ENCODE measurements at places on chromosomes 3 and 15.

DNA sequence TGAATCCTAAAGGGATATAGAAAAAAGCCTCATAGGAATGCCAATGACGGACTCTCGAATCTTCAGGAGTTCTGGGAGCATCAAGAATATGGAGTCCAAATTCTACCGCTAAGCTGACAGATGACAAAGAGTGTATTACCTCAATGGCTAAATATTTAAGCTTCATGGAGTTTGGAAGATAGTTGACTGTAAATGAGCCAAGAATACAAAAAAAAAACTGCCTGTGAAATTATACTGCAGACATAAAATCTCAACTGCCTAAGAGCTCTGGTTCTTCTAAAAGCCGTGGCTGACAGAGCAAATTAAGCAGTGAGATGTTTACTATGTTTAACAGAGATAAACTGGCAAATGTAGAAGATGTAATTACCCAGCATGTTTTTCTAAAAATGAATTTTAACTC is 140.0 kb downstream of the GADL1 start:
- no peak for DNase-seq

- DNase-seq: no peak
Observed at GRCh38 chr3:189316296-189317019, 144.7 kb downstream of the TPRG1 start.

DNA sequence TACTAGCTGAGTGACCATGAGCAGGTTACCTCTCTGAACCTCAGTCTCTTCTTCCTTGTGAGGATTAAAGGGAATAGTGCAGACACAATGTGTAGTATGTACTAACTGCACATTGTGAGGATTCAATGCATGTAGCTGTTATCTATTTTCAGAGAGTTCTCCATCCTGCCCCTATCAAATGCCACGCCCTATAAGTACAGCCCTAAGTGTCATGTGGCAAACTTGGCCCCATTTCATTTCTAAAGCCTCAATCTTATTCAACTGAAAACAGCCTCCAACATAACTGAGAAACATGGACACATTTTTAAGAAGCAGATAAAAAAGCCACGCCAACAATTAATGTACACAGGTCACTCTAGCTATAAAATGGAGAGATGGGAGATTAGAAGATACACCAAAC is 220.0 kb downstream of the TBL1XR1 start:
- no peak for DNase-seq

- no peak for DNase-seq
Observed at GRCh38 chr3:97932387-97932801, 39.8 kb downstream of the RIOX2 start.

GRCh38 chr3:140953028-140953960 is 11.7 kb downstream of the SLC25A36 start:
- DNase-seq: no peak

DNA sequence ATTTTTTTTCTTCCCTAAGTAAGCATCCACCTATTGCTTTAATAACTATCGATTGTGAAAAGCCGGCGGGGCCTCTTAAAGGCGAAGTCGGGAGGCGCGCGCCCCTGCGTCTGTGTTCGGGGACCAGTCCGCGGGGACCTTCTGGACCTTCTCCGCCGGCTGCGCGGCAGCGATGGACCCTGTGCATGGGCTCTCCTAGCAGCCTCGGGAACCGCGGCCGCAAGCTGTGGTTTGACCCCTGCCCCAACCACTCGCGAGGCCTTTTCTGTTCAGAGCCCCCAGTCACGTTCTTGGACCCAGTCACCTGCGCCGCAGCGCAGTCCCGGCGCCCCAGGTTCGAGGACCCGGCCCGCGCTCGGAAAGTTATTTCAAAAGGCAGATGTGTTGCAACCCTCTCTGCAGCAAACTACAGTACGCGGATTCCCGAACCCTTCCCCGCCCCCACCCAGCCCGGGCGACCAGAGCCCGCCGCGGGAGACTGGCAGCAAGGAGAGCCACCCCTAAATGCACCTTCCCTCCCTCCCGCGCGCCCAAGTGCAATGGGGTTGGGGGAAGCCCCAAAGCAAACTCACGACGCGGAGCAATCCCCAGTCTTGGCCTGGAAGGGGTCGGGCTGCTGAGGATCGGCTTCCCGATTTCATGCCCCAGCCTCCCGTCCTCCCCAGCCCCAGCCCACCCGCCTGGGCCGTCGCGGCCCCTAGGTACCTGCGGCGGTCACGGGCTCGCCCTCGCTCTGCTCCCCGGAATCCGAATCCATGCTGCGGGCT is 684 bp downstream of the TNFAIP8L3 start:
- DNase-seq: no peak

DNA sequence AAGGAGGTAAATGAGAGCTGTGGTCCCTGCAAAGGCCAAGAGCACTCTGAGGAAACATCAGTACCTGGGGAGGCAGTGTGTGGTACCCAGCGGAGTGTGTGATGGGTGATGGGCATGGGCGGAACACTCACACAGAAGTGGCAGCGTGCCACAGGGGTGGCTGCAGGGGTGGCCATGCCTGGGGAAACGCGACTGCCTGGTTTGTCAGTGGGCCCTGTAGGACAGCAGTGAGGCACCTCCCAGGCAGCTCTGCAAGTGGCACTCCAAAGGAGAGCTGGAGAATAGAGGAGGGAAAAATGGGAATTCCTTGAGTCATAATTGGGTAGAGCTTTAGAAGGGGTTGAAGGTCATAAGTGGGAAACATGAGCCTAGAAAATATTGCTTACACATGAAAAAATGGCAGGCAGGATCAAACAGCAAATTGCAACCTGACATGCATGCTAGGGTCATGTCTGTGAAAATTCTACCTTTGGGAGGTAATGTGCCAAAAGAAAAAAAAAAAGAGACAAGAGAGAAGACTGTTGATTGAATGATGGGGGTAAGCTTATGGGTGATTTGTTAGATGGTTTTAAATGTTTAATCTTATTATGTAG is 138.4 kb downstream of the RPLP1 start:
- DNase-seq: no peak

DNA sequence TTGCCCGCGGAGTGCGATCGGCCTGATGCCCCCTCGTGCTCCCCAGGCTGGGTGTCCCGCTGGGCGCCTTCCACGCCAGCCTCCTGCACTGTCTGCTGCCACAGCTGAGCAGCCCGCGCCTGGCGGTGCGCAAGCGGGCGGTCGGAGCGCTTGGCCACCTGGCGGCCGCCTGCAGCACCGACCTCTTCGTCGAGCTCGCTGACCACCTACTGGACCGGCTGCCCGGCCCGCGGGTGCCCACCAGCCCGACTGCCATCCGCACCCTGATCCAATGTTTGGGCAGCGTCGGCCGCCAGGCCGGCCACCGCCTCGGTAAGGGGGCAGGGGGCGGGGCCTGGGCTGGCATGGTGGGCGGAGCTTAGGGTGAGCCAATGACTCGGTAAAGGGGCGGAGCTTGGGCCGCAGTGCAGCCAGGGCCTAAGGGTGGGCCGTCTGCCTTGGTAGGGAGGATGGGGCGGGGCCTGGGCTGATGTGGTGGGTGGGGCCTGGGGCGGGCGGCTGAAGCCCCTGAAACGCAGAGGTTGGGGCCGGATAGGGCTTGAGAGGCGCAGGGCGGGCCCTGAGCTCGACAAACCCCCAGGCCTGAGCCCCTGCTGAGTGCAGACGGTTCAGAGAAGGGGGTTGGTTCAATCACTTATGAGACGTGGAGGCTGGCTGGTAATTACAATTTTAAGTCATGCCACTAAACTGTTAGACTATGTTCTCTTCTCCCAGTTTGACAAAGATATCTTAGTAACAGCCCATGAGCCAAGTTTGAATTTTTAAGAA is 13.7 kb downstream of the CAND2 start:
- DNase-seq: peak; percentile 91

GRCh38 chr15:98737159-98737558 is 88.8 kb downstream of the IGF1R start:
- no peak for DNase-seq

- no peak for DNase-seq
Observed at GRCh38 chr3:14798231-14798630, 20.5 kb upstream of the FGD5 start.

- no peak for DNase-seq
Observed at GRCh38 chr3:72974956-72975355, 21.7 kb upstream of the PPP4R2 start.

- DNase-seq: no peak
Observed at GRCh38 chr3:52259035-52259434, 13.5 kb downstream of the PPM1M start.

GRCh38 chr3:10867384-10867783 is 51.4 kb downstream of the SLC6A11 start:
- DNase-seq: no peak

- no peak for DNase-seq
Observed at GRCh38 chr3:169165196-169166158, 498.0 kb downstream of the MECOM start.

- no peak for DNase-seq
Observed at GRCh38 chr3:3648988-3649679, 150.1 kb upstream of the LRRN1 start.

GRCh38 chr3:49260806-49261324 is 16.2 kb downstream of the C3orf62 start:
- no peak for DNase-seq

All from stimulated activated CD4-positive, alpha-beta T cell treated with anti-CD3 and anti-CD28 coated beads, Interleukin-4, amount 100 ng/mL, for 4 hours (primary cell).